Activated T-helper 1 cell treated with Interleukin-2 at 50 U/mL for 16 hours (primary cell): ENCODE measurements at places on chromosomes 16 and 17.

DNA sequence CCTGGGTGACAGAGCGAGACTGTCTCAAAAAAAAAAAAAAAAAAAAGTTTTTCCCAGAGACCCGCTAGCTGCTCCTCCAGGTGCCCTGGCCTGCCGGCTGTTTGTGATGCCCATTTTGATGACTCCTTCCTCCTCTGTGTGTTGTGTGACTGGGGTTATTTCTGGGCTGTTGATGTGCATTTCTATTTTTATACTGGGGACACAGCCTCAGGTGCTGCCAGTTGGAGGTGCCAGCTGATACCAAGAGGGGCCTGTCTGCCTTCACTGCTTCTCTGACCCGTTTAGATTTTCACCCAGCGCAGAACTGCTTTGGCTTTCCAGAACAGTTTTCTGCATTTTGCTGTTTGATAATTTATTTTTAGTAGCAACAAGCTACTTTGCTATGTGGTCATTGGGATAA is 6.7 kb downstream of the PLA2G15 start:
- DNase-seq: no peak

- no peak for DNase-seq
Measured at GRCh38 chr17:32277284-32277683, 11.7 kb downstream of the RHBDL3 start.

DNA sequence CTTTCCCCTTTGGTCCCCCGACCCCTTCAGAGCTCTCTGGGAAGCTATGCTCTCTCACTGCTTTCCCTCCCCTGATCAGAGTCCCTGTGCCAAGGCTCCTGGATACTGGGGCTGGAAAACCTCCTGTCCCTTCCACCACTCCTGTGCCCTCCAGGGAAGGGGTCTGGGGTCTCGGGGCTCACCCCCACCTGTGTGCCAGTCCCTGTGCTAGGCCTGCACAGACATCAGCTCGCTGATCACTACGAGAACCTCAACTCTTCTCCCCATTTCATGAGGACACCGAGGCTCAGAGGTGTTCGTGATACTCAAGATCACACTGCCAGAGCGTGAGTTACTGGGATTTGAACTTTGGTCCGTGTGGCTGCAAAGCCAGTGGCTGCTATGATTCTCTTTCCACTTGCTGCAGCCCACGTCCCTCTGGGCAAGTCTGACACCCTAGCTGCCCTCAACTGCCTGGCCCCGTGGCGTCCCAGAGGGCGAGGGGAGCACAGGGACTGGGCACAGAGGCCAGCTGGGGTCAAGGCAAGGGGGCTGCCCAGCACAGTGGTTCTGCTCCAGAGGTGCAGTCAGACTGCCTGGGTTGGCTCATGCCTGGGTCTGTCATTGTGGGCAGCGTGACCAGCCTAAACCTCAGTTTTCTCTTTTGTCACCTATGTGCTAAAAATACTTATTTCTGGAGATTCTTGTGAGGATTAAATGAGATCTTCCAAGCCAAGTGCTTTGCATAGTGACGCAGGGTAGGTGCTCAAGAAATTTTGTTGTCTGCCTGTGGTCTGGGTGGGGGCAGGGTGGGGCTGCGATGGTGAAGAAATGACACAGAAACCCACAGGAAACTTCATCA is 43.8 kb upstream of the TOB1 start:
- DNase-seq: peak; percentile 62

DNA sequence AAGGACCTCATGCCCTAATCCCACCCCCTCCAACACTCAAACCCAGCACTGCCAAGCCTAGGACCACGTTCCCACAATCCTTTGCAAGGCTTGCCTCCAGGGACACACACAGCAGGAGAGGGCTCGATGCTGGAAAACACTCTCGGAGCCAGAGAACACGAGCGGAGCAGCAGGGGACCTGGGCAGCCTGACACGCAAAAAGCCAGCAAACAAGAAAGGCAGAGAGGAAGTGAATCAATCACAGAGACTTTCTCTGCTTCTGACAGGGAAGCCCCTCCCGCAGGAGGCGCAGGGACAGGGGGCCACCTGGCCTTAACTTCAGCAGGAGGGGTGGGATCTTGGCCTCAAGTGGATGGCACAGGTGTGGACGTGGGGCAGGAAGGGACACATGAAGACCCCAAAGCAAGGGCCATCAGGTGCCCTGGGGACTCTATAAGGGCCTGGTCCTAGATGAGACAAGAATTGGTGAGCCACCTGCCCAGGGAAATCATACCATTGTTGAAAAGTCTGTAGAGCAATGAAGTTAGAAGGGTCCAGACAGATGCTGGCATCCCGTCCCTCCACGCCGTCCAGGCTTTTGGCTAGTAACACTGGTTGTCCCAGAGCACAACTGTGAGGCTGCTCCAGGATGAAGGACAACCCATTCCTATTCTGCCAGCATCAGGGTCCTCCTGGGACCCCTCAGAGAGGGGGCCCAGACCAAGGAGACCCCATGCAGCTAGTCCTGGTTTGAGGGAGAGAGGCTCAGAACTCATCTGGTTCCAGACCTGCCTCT is 2.2 kb downstream of the SDK2 start:
- no peak for DNase-seq

DNA sequence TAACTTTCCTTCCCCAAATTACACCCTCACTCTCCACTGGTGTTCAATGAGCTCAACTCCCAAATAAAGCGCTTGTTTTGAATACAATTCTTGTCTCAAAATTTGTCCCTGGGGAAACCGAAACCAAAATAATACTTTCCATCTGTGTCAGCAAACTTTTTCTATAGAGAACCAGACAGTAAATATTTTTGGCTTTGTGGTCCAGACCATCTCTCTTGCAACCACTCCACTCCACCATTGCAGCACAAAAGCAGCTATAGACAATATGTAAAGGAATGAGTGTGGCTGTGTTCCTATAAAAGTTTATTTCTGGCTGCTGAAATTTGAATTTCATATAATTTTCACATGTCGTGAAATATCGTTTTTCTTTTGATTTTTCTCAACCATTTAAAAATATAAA is 84.6 kb upstream of the ERCC4 start:
- no peak for DNase-seq

GRCh38 chr17:56948491-56948890 is 12.4 kb downstream of the COIL start:
- no peak for DNase-seq

DNA sequence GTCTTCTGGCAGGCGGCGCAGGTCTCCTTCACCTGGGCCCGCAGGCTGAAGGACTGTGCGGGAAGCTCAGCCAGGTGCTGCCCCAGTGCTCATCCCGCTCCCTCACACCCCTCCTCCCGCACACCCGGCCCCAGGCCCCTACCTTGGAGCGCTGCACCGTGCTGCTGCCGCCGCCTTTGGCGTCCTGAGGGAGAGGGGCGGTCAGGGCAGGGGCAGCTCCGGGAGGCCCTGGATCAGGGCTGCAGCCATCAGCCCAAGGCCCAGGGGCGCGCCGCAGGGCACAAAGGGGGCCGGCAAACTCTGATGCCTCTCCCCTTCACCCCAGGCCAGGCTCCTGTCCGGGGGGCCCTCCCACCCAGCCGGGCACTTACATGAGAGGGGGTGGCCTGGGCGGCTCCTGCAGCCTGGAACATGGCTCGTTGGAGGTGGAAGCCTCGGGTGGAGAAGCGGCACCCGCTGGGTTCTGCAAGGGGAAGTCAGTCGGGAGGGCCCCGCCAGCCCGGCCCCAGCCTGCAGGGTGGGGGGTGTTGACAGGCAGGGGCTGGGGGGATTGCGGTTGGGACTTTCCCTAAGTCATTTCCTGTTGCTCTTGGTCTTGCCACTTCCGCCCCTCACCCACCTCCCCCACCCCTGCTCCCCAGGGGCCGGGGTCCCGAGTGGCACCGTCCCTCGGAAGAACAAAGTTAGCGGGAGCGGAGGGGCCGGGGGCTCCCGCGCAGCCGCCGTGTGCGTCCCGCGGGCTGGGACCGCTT is 863 bp downstream of the LIMD2 start:
- DNase-seq: peak; percentile 89

- no peak for DNase-seq
Measured at GRCh38 chr17:570388-570787, 144.3 kb downstream of the VPS53 start.

DNA sequence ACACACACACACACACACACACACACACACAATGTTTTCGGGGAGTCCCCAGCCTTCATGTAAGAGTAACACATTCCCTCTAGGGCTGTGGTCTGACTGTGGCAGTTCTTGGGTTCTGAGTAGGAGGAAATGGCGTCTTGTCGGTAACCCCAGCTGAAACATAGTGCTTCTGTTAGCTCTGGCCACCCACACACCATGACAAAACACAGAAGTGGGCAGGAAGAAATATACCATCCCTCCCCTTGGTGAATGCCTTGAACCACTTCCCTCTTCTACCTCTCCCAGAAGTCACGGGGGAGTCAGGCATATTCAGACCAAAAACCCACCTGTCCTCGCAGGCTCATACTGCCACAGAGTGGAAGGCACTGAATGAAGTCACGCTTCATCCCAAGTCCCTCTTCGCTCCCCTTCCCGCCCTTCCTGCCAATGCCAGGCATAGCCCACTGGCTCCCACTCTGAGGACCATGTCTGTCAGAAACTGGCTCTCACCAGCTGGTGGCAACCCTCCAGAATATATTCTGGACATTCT is 11.5 kb downstream of the SLC35B1 start:
- DNase-seq: no peak

DNA sequence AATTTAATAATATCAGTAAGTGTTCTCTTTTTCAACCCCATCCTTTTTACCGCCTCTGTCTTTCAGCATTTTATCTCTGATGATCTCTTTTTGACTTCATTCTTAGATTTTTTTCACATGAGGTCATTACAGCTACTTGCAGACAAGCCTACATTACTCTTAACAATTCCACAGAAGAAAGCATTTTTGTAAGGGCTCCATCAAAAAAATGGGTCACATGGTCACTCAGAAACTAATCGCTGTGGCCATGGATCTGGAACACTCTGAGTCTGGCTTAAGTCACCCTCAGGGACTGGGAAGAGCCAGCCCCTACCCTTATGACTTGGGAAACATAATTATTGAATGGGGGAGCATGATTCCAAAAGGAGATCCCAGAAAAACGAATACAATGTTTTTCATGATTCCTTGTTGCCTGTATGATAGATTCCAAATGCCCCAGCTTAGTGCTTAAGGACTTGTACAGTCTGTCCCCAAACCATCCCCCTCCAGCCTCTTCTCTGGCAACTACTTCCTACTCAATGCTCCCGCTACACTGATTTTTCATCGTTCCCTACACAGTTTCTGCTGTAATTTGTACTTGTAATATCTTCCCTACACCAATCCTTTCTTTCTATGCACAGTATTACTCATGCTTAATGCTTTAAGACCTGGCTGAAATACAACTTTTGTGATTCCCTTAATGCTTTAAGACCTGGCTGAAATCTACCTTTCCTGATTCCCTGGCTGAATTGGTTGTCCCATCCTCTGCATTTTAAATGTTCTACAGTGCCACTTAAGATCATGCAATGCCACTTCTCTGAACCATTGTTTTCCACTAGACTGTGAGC is 457.8 kb downstream of the HS3ST4 start:
- no peak for DNase-seq

DNA sequence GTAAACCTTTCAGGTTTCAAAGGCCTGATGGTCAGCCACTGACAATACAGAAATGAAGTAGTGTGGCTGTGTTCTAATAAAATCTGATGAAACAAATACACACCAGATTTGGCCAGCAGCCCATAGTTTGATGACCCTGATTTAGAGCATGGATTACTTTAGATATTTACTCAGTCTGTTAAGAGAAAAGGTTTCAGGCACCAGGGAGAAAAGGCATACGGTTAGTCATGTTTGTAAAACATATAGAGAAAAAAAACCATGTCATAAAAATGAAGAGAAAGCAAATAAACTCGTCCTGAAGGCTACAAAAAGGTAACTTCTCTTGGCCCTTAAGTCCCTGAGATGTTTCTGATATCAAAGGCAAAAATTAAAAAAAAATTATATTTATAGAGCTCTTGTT is 112.1 kb downstream of the ADAMTS18 start:
- no peak for DNase-seq

GRCh38 chr17:213286-214105 is 32.0 kb upstream of the DOC2B start:
- DNase-seq: no peak

DNA sequence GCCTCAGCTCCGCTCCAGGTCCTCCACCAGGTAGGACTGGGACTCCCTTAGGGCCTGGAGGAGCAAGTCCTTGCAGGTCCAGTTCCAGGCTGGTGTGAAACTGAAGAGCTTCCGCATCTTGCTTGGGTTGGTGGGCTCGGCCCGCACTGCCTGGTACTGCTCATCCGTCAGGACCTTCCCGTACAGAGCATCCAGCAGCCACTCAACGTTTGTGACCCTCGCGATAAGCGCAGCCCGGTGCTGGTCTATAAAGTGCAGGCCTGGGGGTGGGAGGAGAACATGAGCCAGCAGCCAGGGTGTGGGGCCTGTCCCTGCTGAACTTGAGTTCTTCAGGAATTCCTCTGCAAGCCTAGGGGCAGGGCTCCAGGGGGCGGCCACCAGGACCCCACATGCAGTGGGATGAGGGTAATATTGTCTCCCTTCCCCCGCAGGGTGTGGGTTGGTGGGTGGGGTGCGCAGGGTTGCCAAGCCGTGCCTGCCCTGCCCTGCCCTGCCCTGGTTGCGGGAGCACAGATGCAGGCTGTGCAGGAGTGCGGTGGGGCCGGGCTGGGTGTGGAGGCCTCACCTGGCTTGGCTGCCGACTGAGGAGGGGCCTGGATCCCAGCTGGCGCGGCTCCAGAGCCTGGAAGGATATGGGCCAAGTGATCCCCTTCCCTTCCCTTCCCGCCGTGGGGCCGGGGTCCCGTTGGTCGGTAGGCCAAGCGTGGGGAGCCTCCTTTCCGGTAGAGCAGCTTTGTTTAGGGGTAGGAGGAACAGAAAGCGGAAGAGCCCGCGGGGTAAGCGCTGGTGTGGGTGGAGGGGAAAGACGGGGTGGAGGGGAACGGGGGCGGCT is 762 bp downstream of the PYCARD start:
- no peak for DNase-seq

DNA sequence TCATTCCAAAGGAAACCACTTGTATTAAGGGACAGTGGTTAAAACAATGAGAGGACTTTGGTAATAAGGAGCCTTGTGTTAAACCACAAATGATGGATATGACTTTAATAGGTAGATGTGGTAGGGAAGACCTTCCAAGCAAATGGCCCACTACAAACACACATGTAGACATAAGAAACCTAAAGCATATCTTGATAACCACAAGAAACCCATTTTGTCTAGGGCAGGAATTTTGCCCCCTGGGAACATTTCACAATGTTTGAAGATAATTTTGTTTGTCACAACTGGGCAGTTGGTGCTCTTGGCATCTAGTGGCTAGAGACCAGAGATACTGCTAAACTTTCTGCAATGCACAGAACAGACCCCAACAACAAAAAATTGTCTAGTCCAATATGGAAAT is 25.8 kb downstream of the KCNJ2 start:
- no peak for DNase-seq
